Large intestine (tissue), 12 donors: ENCODE measurements at places on chromosomes 2 and 18. TPM values are rescaled to one million over a fixed set of nuclear protein-coding genes. Genes with fewer than 3 reads are reported as not detected.
A peak's percentile ranks its signal among the peaks of the same experiment; 100 is the strongest.

Gene RIT2
- 1.9 TPM for polyA plus RNA-seq

Gene UGT1A7
- not detected for polyA plus RNA-seq

Gene TRPM8
- polyA plus RNA-seq = 0.15 TPM

GRCh38 chr2:189150033-189150432 lies 29.5 kb downstream of the COL5A2 start:
- DNase-seq = no peak
- H3K27me3 ChIP-seq = no peaks in the 10 kb centered on the region
- no peaks in the 10 kb centered on the region for H3K36me3 ChIP-seq
- H3K4me1 ChIP-seq = no peaks in the 10 kb centered on the region
- no peak overlapping the region for H3K4me3 ChIP-seq
- no peak overlapping the region for H3K27ac ChIP-seq

- no peak overlapping the region for H3K27ac ChIP-seq
- no peaks in the 10 kb centered on the region for H3K27me3 ChIP-seq
- H3K36me3 ChIP-seq = peaks cover 3% of the 10 kb centered on the region
- no peak for DNase-seq
These were observed 56.9 kb downstream of the DGKD start for GRCh38 chr2:233411162-233411561.

GRCh38 chr2:101331202-101331601 lies 22.7 kb upstream of the RNF149 start:
- no peak for DNase-seq
- peaks cover 23% of the 10 kb centered on the region for H3K4me1 ChIP-seq
- no peaks in the 10 kb centered on the region for H3K36me3 ChIP-seq

GRCh38 chr2:8525582-8526402 lies 156.1 kb upstream of the ID2 start:
- H3K4me3 ChIP-seq = no peak overlapping the region
- H3K4me1 ChIP-seq = peaks cover 27% of the 10 kb centered on the region
- H3K27me3 ChIP-seq = no peaks in the 10 kb centered on the region
- no peaks in the 10 kb centered on the region for H3K36me3 ChIP-seq
- peak; percentile 80 for DNase-seq

DNA sequence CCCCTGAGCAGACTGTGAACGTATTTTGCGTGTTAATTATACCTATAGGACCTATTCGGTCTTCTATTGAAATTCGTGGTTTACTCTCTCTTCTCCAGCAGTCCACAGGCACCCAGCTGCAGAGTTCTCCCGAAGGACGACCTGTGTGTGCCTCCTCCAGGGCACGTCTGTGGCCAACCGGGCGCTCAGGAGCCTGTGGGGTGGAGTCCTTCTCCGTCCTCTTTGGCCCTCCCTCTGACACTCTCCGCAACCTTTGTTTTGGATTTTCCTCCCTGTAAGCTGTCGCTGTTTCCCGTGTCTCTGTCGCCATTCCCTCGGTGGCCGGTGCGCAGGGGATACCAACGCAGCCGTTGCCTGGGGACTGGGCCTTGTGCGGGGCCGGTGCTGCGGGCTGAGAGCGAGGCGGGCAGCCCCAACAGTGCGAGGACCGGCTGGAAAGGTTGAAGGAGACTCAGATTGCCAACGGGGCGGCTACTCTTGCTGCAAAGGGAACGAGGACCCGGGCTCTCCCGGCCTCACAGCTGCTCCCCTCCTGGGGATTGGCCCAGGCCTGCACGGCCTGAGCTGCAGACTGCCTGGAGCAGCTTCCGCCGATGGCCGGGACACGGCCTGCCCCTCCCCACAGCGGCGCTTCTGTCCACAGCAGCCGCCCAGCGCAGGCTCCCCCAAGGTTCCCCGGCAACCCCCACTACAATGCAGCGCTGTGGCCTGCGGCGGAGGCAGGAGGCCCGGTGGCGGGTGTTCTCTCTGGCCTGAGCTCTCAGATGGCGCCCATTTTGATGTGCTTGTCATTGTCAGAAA lies 221.0 kb downstream of the MTX2 start:
- peaks cover 24% of the 10 kb centered on the region for H3K27me3 ChIP-seq
- peaks cover 4% of the 10 kb centered on the region for H3K4me1 ChIP-seq
- no peaks in the 10 kb centered on the region for H3K36me3 ChIP-seq
- H3K27ac ChIP-seq = peak overlapping the region; percentile 60

Gene CXCR4
- polyA plus RNA-seq = 17.8 TPM

- no peak overlapping the region for H3K4me3 ChIP-seq
- DNase-seq = no peak
- no peaks in the 10 kb centered on the region for H3K36me3 ChIP-seq
- H3K27me3 ChIP-seq = no peaks in the 10 kb centered on the region
- no peaks in the 10 kb centered on the region for H3K4me1 ChIP-seq
- no peak overlapping the region for H3K27ac ChIP-seq
These were observed 126.6 kb upstream of the RMDN2 start for GRCh38 chr2:37798315-37799005.

Gene CCDC85A
- 1.0 TPM for polyA plus RNA-seq

DNA sequence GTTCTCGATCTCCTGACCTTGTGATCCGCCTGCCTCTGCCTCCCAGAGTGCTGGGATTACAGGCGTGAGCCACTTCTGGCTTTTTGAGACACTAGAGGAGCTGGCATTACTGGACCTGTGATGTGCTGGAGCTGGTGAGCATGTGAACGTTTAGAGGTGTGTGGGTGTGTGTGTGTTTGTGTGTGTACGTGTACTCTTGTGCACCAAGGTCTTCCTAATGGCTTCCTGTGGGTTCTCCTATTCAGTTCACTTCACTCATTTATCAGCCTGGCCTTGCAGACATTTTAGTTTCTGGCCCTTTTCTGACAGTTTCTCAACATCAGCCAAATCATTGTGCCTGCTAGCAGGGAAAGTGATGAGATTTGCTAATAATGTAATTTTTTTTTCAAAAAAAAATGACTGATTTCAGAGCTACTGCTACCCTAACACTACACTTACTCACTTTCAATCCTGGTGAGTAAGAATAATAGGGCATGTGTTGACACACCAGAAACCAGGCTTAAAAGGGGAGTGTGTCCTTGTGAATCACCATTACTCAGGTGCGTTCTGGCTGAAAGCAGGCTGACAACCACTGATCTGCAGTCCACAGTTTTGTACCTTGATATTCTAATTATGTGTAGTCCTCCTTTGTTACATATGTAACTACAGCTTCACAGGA lies 41.0 kb upstream of the ACTR3 start:
- no peak for DNase-seq
- H3K27ac ChIP-seq = no peak overlapping the region
- H3K27me3 ChIP-seq = no peaks in the 10 kb centered on the region
- no peak overlapping the region for H3K4me3 ChIP-seq
- peaks cover 6% of the 10 kb centered on the region for H3K4me1 ChIP-seq
- H3K36me3 ChIP-seq = no peaks in the 10 kb centered on the region

GRCh38 chr2:204177251-204177976 lies 240.9 kb downstream of the ICOS start:
- H3K36me3 ChIP-seq = no peaks in the 10 kb centered on the region
- no peak overlapping the region for H3K4me3 ChIP-seq
- no peak overlapping the region for H3K27ac ChIP-seq
- peaks cover 4% of the 10 kb centered on the region for H3K27me3 ChIP-seq
- no peaks in the 10 kb centered on the region for H3K4me1 ChIP-seq
- DNase-seq = no peak

GRCh38 chr2:5473635-5474034 lies 218.5 kb upstream of the SOX11 start:
- no peak overlapping the region for H3K4me3 ChIP-seq
- no peak for DNase-seq
- no peak overlapping the region for H3K27ac ChIP-seq
- no peaks in the 10 kb centered on the region for H3K27me3 ChIP-seq
- no peaks in the 10 kb centered on the region for H3K4me1 ChIP-seq

Gene FER1L5
- 1.2 TPM for polyA plus RNA-seq

- no peaks in the 10 kb centered on the region for H3K36me3 ChIP-seq
- no peaks in the 10 kb centered on the region for H3K27me3 ChIP-seq
- DNase-seq = no peak
- no peaks in the 10 kb centered on the region for H3K4me1 ChIP-seq
- H3K4me3 ChIP-seq = no peak overlapping the region
These were observed 784.7 kb upstream of the PIK3C3 start for GRCh38 chr18:41170346-41170745.

Gene TCF4
- polyA plus RNA-seq = 42.5 TPM
